NCI-H748 treated with DMSO at 0.1 percent for 48 hours (cell line): ENCODE measurements at places on chromosomes 7 and 10.

DNA sequence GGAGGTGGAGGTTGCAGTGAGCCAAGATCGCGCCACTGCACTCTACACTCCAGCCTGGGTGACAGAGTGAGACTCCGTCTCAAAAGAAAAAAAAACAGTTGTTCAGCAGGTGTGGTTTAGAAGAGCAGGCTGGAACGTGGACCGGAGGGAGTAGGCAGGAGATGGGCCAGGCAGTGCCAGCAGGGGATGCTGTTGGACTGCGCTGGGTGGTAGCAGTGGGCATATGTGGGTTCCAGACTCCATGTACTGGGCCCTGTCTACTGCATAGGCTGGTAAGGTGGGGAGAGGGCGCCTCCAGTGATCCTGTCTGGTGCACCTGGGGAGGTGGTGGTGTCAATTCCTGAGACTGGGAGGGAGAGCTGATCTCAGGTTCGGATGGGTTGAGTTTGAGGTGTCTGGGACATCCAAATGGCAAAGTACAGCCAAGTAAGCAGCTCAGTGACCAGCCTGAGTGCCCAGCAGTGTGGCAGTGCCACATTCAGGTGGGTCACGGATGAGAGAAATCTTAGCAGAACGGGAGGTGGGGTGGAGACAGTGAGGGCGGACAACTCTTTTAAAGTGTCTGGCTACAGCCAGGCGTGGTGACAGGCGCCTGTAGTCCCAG, 25.9 kb downstream of the SFXN4 start:
- DNase-seq: no peak

GRCh38 chr10:59240582-59241183, 64.2 kb downstream of the PHYHIPL start:
- peak; percentile 16 for DNase-seq

- peak; percentile 12 for DNase-seq
Measured at GRCh38 chr10:69801434-69802315, at the start of gene COL13A1. TSS of gene COL13A1 (plus strand) at chr10:69801906. CDS start at chr10:69802424, 518 bp downstream.

GRCh38 chr10:80614576-80615416, 77.1 kb downstream of the SH2D4B start:
- DNase-seq: no peak

DNA sequence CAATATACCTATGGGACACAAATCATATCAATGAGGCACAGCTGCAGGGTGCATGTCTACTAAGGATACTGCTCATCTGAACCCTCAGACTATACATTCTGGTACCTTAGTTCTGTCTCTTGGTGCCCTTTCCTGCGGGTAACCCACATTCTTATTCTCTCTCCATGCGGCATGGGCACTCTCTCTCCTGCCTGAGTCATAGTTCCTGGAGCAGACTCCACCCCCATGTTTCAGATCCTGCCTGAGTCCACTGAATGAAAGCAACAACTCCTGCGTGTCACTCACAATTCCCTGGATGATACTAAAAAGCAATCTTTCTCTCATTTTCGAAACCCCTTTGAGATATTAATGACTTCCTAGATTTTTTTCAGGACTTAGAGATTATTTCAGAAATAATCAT, 653.1 kb upstream of the C7orf33 start:
- no peak for DNase-seq

DNA sequence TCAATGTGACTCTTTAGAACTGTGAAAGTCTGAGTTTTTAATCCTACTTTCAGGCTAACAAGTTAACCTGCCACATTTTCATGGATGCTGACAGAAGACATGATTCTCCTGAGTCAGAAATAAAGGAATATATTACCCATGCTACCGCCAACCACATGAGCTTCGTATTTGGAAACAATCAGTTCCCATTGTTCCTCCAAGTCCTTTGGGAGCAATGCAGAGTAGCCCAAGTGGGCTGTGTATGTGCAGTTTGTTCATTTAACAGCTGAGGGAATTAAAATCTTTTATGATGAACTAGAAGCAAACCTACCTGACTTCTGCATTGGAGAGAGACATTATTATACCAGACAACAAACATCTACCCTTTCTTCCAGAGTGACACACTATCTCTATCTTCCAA, 169.3 kb upstream of the BET1 start:
- DNase-seq: no peak

DNA sequence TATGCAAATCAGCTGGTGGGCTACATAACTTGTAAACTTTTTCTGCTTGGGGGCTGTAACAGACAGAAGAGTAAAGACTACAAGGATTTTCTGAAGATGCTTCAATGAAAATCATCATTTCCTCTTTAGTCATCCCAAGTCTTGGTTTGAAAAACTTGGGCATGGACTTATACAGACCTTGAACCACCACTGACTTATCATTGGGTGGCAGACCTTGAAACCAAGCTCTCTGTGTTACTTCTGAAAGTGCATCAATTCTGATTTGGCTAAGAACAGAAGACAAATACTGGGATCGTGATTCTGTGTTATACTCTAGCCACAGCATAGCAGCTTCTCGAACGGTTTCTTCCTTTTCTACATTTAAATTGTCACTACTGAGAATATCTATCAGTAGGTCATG, 21.3 kb downstream of the KBTBD2 start:
- DNase-seq: no peak

DNA sequence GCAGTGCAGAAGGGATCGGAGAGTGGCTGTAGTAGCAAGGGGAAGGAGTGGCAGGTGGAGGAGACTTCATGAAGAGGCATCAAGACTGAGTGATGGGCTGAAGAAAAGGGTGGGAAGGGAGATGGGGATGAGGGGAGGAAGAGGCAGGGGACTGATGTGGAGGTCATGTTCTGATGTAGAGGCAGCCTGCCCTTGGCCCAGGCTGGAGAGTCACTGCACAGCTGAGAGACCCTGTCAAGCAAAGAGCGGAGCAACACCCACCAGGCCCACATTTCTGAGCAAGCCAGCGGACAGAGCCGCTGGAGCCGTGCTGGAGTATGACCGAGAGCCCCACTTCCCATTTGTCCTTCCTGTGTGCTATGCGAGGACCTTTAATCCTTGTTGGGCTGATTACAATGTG, 501.6 kb upstream of the MKI67 start:
- DNase-seq: no peak

GRCh38 chr7:2932402-2933251, 88.5 kb upstream of the GNA12 start:
- DNase-seq: no peak

GRCh38 chr7:3235322-3235721, 65.7 kb upstream of the SDK1 start:
- DNase-seq: no peak

GRCh38 chr10:117237401-117237991, 3.4 kb upstream of the SLC18A2 start:
- no peak for DNase-seq

DNA sequence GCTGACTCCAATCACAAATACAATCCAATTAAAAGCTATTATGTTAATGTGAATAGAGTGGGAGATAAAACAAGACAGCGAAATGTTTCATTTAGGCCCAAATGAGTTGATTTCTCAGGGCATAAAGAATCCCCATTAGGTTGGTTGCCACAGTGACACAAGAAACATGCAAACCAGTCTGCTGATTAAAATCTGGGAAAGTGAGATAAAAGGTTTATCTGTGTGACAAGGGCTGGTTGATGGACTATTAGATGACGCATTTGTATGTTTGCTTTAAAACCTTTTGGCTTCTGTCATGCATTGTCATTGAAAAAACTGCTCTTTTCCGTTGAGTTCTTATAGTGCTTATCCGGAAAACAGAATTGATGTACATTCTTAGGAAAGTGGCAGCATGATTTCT, 658.2 kb downstream of the GATA3 start:
- DNase-seq: no peak

- no peak for DNase-seq
Measured at GRCh38 chr10:132920101-132920925, 22.1 kb downstream of the CFAP46 start.

DNA sequence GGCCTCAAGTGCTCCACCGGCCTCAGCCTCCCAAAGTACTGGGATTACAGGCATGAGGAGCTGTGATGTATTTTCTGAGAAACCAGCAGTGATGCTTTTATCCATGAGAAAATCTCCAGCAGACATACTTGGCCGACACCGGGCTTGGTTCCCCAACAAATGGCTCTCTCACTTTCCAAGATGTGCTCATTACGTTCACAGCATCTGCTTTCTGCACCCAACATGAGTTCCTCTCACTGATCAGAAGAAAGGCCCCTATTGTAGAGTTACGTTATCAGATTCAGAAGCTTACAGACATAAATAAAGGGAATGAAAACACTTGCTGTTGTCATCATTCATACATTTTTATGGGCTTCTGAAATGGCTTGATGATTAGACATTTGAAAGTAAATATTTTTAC, 95.0 kb downstream of the CALD1 start:
- DNase-seq: no peak

DNA sequence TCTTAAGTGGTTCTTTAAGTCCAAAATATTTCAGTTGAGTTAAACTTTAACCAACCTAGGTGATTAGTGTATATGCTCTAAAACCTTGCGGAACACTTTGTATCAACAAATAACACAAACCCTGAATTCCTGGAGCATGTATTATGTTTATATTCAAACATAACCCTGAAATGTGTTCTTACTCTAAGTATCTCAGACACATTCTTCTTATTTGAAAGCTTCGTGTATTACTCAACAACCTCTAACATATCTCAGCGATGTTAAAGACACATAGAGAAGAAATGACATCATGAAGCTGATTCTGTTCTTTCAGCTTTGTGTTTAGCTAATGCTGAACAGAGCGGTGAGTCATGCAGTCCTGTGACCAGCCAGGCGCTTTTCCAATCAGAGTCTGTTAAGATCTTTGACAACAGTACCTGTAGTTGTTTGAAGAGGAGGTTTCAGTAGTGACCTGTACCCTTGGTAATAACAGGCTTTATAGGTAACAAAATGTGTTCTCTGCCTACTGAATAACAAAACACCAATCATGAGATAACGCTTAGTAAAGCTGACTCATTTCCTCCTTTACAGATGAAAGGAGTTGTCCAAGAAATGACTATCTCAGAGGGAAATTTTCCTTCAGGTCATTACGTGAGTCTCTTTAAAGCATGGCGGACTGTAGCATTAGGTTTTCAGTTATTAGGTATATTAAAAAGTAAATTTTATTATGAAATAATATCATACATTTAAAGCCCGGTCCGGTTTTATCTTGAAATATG, 67.3 kb upstream of the KLF6 start:
- DNase-seq: peak; percentile 70

DNA sequence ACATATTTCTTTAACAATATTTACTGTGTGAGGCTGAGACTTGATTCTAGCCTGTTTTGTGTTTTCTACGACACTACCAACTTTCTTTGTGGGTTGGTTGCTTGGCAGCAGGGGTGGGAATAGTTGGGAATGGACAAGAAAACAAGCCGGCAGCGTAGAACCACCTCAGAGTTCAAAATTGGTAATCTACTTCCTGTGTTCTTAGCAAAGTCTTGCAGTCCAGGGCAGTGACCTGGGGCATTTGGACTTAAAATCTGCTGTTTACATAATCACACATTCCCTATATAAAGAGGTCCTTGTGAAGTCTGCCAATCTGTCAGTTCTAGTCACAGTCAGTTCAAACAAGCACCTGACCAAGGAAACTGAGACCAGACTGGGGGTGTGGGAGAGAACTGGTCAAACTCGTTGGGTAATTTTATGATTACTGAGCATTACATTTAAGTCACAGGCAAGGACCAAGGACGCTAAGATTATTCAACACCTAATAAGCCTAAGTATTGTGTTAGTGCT, 167.9 kb downstream of the CPEB3 start:
- DNase-seq: no peak

- no peak for DNase-seq
Measured at GRCh38 chr7:7304705-7305450, 122.5 kb downstream of the C1GALT1 start.

- no peak for DNase-seq
Measured at GRCh38 chr7:80843018-80843677, 75.7 kb downstream of the SEMA3C start.

DNA sequence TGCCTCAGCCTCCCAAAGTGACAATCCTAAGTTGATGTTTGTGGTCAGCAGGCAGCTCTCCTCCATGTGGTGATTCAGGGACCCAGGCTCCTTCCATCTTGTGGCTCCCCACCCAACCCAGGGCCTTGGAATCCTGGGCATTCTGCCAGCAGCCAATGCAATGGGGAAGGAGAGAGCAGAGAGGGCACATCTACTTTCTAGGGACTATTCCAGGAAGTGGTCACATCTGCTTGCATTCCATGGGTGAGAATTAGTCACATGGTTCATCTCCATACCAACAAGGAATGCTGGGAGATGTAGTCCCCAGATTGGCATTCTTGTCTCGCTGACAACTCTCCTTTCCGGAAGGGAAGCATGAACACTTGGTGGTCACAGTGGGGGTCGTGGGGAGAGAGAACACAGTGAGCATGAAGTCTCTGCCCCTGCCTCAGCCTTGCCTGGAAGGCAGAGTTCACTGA, 9.9 kb upstream of the SRRM3 start:
- no peak for DNase-seq

GRCh38 chr7:140245611-140246105, 68.9 kb upstream of the KDM7A start:
- DNase-seq: no peak

GRCh38 chr10:16933783-16934182, 116.6 kb upstream of the RSU1 start:
- no peak for DNase-seq

DNA sequence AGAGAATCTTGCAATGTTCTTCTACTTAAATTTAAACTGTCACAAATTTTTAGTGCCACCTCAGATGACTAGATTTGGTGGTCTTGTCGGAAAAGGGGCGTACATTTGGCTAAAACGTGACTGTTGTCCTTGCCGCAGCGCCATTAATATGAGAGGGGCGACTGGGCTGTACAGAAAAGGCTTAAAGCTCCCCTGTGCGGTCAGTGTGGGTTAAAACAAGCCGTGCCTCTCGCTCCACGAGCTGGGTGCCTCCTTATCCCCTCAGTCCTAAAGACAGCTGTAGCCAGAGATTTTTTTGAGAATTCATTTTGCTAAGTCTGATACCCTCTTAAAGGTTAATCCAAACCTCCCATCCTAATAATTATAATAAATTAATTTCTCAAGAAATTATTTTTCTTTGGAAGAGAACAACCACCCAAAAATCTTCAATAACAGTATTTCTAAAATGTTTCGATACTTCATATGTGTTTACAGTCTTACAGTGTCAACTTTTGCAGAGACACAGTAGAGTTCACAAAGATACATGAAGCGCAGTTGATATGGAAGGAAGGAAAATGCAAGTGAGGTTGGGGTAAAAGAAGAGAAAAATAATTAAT, 68.6 kb downstream of the C7orf25 start:
- peak; percentile 38 for DNase-seq

- DNase-seq: no peak
Measured at GRCh38 chr7:30757342-30757692, 5.4 kb downstream of the INMT start.
